ENCODE measurements at places on chromosomes 6 and 20.

DNA sequence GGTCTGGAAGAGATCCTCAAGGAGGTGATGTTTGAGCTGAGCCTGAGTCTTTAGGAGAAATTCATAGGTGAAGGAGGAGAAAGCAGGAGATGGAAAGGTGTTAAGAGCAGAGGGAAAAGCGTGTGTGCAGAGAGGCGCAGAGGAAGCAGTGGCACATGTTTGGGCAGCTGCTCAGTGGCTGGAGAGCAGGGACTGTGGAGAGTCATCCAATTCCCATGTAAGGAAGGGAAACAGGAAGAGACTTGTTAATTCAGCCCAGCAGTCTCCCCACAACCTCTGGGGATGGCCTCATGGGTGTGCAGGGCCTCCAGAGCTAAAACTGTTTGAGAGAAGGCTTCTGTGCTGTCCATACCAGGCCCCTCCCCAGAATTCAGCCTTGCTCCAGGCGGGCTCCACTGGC lies 16.2 kb downstream of the AAR2 start:
- no peak for DNase-seq

DNA sequence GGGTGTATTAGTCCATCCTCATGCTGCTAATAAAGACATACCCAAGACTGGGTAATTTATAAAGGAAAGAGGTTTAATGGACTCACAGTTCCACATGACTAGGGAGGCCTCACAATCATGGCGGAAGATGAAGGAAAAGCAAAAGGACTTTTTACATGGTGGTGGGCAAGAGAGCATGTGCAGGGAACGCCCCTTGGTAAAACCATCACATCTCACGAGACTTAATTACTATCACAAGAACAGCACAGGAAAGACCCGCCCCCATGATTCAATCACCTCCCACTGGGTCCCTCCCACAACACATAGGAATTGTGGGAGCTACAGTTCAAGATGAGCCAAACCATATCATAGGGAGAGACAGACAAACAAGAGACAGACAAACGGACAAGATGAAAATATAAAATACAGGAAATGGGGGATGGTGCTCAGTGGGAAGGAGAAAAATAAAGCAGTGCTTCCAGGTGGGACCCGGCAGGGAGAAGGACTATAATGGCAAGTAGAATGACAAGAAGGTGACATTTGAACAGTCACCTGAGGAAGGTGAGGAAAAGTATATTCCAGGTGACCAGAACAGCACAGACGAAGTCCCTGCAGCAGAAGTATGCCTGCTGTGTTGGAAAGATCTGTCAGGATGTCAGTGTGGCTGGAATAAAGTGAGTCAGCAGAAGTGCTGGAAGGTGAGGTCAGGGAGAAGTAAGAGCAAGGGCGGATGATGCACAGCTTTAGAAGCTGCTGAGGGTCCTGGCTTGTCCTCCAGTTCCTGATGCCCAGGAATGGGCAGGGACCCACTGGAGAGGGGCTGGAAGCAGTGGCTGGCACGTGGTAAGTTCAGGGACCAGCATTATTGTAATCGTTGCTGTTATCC lies 61.1 kb downstream of the SLC2A10 start:
- no peak for DNase-seq

DNA sequence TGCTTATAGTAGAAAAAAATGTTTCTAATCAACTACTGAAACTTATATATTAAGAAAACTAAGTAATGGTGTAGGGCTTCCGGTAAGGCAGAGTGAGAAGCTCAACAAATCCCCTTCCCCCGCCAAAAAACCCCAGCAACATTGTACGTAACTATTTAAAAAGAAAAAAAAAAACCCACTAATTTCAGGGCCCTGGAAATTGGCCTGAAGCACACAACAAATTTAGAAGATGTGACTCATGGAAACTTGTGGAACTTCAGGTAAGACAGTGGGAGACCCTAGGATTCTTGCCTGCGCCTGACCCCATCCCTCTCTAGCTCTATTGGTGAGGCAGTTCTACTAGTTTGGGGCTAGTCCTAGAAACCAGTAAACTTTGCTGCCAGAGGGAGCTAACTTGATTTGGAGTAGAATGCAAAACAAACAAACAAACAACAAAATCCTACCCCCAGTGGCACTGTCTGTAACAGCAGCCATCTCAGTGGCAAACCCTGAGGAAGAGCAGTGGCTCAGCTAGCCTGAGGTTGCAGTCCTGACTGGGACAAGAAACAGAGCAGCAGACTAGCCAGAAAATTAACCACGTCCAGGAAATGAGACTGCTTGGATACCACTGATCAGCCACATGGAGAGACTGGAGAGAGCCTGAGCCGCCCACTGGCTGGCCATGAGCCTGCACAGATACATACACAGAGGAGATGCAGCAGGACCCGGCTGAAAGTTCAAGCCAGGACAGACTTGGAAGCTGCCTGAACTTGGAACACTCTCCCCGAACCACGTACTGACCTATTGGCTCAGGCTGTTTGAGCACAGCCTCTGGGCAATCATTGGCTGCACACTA lies 135.1 kb downstream of the TBXT start:
- DNase-seq, result peak; percentile 79

DNA sequence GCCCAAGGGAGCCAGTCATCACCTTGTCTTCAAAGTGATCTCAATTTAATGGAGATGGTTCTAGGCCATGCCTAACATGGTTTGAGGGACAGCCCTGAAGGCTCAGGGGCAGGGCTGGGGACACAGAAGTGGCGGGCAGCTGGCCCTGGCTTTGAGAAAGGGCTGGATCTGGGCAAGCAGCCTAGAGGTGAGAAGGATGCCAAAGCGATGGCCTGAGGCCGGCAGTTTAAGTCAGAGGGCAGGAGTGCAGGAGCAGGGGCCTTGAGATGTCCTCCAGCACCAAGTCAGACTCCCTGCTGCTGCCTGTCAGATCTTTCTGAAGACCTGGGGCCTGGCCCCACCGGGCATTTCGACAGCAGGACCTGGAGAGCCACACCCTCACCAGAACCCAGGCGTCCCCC lies 28.4 kb upstream of the APMAP start:
- peak; percentile 52 for DNase-seq

GRCh38 chr6:31467151-31467550 lies 30.8 kb upstream of the MICB start:
- DNase-seq, result no peak

- DNase-seq, result no peak
These were observed 305.8 kb upstream of the RSPO3 start for GRCh38 chr6:126812651-126813050.

DNA sequence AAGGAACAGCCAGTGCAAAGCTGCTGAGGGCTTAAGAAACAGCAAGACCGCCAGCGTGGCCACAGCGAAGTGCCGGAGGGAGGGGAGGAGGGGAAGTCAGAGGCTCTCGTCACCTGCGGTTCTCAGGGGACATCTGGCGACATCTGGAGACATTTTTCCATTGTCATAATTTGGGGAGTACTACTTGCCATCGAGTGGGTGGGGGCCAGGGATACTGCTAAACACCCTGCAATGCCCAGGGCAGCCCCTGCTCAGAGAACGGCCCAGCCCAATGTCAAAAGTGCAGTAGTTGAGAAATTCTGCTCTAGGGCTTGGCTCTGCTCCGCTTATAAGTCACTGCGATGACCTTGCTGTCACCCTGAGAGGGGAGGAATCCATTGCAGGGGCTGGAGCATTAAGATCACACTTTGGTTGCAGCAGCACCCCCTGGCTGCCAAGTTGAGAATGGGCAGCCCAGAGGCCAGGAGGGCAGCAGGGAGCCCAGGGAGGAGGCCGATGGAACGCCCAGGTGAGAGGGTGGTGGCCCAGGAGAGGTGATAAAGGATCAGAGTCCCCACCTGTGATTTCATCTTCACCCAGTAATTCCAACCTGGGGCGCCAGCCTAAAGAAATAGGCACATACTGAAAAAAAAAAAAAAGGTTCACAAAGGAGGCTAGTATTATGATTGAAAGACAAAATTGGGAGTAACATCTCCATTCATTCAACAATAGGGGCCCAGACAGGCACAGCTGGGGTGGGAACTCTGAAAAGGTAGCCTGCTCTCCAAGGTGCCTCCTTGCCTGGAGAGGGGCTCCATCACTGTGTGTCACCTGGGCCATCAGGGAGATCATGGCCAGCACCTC lies 218.2 kb downstream of the BMP7 start:
- no peak for DNase-seq

GRCh38 chr6:20814494-20814893 lies 280.2 kb downstream of the CDKAL1 start:
- DNase-seq, result no peak

DNA sequence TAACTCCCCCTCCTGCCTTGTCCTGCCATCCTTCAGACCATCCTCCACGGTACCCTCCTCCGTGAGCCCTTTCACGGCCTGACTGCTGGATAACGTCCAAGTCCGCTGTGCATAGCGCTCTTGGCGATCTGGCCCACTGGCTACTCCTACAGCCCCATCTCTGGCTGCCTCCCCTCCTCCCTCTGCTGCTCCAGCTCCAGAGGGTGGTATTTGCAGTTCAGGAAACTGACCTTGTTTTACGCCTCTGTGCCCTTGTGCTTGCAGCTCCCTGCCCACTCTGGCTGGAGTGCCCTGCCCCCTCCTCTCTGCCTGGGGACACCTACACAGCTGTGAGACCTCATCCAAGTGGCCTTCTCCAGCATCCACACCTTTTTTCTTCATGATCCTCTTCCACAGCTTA lies 6.5 kb upstream of the RREB1 start:
- peak; percentile 22 for DNase-seq

DNA sequence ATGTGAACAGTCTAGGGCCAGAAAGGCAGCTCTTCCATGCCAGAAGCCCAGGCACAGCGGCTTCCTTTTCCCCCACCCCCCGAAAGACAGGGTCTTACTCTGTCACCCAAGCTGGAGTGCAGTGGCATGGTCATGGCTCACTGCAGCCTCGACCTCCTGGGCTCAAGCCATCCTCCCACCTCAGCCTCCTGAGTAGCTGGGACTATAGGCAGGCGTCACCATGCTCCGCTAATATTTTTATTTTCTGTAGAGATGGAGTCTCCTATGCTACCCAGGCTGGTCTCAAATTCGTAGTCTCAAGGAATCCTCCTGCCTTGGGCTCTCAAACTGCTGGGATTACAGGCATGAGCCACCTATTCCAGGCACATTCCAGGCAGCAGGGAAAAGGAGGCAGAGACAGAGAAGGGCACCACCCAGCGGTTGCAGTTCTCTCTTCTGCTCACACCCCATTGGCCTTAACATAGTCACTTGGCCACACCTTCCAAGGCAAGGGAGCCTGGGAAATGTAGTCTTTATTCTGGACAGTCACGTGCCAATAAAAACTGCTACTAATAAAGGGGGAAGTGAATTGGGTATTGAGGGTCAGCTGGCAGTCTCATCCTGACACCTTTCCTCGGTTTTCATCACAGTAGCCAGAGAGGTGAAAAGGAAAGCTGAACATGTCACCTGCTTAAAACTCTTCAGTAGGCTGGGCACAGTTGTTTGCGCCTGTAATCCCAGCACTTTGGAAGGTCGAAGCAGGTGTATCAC lies 205.9 kb downstream of the ZMYND8 start:
- DNase-seq, result peak; percentile 46

DNA sequence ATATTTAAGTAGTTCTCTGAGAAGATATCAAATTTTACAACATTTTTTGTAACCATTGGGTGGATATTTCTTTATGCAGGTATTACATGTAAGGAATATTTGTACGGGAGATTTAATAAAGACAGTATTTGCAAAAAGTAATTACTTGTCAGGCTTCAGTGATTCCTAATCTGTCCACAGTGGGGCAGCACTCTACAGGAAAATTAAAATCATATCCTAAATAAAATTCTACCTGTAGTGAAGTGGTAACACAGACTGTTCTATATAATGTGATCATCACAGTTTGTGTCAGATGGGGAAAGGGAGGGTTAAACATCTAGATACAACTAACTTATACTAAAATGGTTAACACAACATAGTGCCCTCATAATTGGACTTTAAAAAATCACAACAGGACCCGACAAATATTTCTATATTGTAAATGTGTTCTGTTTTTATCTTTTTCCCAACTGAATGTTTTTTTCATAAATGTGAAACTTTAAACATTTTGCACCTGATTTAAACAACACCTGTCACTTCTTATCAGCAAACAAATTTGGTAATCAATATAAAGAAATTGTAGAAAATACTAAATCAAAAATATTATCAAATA lies 145.6 kb upstream of the MANEA start:
- DNase-seq, result no peak

- DNase-seq, result no peak
These were observed 157.9 kb upstream of the SNX9 start for GRCh38 chr6:157665180-157665579.

- no peak for DNase-seq
These were observed 481.5 kb upstream of the JAG1 start for GRCh38 chr20:11155156-11155756.

GRCh38 chr20:64065062-64065973 lies 2.3 kb downstream of the TCEA2 start:
- no peak for DNase-seq

DNA sequence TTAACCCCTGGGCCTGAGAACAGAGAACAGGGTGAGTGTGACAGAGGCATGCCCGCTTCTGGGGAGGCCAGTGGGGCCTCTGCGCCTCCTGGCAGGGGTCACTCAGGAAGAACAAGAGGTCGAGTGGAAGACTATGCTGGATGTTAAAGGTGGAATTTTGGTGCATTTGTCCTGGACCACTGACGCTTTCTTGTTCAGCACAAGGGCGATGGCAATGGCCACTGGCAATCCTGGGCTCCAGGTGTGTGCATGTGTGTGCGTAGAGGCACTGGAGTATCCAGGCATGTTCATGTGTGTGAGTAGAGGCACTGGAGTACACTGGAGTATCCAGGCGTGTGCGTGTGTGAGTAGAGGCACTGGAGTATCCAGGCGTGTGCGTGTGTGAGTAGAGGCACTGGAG lies 23.5 kb upstream of the NPBWR2 start:
- no peak for DNase-seq

DNA sequence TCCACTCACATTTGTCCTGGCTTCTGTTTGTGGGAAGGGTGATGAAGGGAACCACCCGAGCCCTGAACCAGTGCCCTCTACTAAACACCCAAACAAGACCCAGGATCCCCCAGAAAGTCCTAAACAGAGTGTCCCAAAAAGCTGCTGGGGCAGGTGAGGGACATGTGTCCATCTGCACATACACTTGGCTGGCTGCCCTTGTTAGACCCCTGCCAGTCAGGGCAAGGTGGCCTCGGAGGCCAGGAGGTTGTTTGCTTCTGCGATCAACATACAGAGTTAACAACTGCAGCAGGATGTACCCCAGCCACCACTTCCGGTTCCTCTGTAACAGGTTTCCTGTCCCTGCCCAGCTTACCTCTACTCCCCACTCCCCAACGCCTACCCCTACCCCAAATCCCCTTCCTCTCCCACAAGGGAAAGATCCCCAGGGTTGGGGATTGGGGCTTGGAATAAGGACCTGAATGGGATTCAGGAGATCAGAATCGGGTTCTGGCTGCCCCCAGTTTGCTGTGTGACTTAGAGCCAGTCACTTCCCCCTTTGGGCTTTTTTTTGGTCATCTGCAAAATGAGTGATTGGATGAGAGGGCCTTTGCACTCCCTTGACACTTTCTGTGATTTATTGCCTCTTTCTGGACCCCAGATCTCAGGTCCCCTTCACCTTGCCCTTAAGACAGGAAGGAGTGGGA lies 13.9 kb downstream of the DEF6 start:
- no peak for DNase-seq

DNA sequence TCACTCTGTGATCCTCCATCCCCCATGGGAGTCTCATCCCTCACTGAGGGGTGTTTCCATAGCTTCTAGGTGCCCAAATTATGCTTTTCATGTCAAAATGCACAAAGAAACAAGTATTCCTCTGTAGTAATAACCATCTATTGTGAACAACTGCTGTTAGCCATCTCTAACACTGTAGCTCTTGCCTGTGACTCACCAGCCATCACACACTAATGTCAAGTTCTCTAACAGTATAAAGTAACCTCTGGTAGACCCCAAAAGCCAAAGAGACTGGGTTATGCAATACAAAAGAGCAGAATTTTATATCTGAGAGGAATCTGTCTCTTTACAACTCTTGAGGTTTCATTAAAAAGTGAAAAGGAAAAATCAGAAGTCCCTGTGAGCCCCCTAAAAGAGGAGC lies 25.4 kb upstream of the IYD start:
- no peak for DNase-seq

All from left ventricle myocardium inferior (tissue), 1 donor.